Stimulated activated memory B cell treated with anti-CD40 and anti-IgM and Interleukin-4, amounts not matched to agents 10 μg/mL and 1 μg/mL and 100 μg/mL, for 72 hours (primary cell): ENCODE measurements at places on chromosomes 2 and 18.

DNA sequence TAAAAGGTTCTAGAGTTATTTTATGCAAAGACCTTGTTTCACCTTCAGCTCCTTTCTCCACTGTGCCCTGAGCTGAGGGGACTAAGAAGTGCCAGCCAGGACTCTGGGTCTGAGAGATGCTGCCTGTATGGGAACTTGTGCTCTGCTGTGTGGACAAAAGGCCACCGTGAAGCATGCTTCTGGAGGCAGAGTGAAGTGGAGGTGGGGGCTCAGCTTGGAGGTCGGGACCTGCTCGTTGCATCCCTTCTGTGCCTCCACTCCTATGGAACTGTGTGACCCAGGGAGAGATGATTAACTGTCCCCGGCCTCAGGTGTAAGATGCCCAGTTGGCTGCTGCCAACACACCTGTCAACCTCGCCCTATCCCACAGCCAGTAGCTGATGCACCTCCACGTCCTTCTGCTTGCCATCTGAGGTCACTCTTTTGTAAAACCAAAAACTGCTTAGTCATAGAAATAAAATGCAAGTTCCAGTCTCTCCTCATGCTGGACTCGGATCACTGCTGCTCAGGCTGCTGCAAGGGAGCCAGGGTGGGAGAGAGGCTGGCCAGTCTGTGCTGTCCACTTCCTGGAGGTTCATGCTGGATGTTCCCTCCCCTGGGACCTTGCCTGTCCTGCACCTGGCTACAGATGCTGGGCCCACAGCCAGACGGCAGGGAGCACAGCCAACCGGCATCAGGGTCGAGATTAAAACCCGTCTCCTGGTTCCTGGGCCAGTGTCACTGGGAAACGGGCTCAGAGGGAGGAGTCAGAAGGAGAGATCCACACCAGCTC lies 113.2 kb downstream of the ACKR3 start:
- H3K27me3 ChIP-seq, result peaks cover 36% of the 10 kb centered on the region
- H3K36me3 ChIP-seq, result no peaks in the 10 kb centered on the region
- ATAC-seq, result no peak
- peaks cover 9% of the 10 kb centered on the region for H3K4me1 ChIP-seq
- no peak overlapping the region for H3K4me3 ChIP-seq
- H3K27ac ChIP-seq, result no peak overlapping the region

- no peak overlapping the region for H3K27ac ChIP-seq
- H3K4me1 ChIP-seq, result no peaks in the 10 kb centered on the region
- H3K36me3 ChIP-seq, result no peaks in the 10 kb centered on the region
- H3K4me3 ChIP-seq, result no peak overlapping the region
- ATAC-seq, result no peak
Observed at GRCh38 chr18:69626643-69627242, 226.1 kb downstream of the DOK6 start.

DNA sequence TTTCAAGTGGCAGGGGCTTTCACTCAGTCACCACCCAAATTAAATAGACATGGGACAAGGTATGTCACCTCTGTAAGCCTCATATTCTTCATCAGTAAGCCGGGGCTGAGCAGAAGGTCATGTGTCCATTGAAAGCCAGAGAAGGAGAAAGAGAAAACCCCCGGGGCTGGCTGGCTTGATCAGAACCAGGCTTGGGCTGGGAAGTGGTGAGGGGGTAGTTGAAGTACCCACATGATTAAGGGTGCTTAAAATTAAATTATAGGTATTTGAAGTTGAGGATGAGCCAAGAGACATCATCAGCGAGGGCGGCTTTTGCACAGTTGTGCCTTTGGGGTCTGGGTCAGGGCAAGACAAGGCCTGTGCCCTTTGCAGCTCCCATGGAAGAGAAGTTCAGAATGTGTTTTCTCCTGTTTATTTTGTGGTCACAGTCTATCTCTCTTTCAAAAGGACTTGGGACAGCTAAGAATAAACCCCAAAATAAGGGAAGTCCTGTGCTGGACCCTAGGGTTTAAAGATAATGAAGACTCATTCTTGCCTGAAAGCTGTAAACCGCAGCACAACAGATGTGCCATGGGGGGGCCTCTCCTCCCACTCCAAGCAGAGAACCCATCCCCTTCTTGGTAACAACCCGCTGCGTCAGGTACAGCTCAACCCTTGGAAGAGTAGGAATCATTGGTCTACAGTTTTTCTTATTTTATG lies 10.7 kb downstream of the DBI start:
- H3K4me1 ChIP-seq, result no peaks in the 10 kb centered on the region
- H3K4me3 ChIP-seq, result no peak overlapping the region
- no peak overlapping the region for H3K27ac ChIP-seq
- no peaks in the 10 kb centered on the region for H3K27me3 ChIP-seq

DNA sequence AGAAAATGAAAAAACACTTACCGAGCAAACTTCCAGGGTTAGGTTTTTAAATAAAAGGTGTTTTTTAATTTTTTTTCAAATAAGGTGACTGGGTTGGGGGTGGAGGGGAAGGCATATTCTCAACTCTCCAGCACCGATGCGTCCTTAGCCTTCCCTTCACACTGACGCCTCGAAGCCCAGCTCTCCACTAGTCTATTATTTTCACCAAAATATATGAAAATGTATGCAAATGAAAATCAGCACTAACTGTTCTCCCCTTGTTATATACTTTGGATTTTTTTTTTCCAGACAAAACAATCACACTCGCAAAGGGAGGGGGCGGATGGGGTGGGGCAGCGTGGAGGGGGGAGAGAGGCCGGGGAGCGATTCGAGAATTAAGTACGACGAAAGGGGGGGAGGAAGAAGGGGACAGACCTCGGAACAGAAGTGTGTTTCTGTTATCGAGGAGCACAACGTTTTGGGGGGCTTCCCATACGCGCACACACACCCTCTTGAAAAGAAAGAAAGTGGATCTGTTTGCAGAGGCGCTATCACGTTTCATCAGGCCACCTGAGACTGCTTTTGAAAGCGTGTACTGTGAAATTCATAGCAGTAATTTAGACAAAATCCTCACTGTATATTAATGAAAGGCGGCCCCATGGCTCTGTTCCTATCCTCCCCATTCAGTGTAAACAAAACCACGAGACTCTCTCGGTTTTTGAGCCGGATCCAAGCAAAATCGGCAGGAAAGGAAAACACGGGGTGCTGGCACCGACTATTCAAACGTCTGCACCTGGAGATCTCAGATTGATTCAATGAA lies 2.4 kb upstream of the POU3F3 start:
- peaks cover 89% of the 10 kb centered on the region for H3K27me3 ChIP-seq
- H3K4me3 ChIP-seq, result no peak overlapping the region
- H3K27ac ChIP-seq, result no peak overlapping the region
- peaks cover 34% of the 10 kb centered on the region for H3K4me1 ChIP-seq
- peaks cover 11% of the 10 kb centered on the region for H3K36me3 ChIP-seq
- ATAC-seq, result no peak

GRCh38 chr2:222479859-222480258 lies 55.5 kb downstream of the SGPP2 start:
- no peak overlapping the region for H3K4me3 ChIP-seq
- H3K27ac ChIP-seq, result no peak overlapping the region
- ATAC-seq, result no peak
- no peaks in the 10 kb centered on the region for H3K27me3 ChIP-seq

DNA sequence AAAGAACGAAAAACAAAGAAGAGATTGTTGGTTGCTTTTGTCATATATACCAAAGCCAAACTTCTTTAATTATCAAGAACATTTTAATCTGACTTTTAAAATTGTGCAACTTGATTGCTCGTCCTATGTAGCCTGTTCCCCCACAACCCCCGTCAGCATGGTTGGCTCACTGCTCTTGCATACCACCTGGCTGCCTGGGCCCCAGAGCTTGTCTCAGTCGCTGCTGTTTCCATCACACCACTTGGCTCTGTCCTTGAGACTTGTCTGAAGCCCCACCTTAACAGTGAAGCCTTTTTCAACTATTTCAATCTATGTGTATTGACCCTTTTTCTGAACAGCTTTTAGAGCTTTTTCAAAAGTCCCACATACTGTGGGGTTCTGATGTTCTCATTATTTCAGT lies 270.8 kb downstream of the ZNF407 start:
- no peak overlapping the region for H3K4me3 ChIP-seq
- H3K27ac ChIP-seq, result no peak overlapping the region
- no peaks in the 10 kb centered on the region for H3K36me3 ChIP-seq
- H3K4me1 ChIP-seq, result no peaks in the 10 kb centered on the region

DNA sequence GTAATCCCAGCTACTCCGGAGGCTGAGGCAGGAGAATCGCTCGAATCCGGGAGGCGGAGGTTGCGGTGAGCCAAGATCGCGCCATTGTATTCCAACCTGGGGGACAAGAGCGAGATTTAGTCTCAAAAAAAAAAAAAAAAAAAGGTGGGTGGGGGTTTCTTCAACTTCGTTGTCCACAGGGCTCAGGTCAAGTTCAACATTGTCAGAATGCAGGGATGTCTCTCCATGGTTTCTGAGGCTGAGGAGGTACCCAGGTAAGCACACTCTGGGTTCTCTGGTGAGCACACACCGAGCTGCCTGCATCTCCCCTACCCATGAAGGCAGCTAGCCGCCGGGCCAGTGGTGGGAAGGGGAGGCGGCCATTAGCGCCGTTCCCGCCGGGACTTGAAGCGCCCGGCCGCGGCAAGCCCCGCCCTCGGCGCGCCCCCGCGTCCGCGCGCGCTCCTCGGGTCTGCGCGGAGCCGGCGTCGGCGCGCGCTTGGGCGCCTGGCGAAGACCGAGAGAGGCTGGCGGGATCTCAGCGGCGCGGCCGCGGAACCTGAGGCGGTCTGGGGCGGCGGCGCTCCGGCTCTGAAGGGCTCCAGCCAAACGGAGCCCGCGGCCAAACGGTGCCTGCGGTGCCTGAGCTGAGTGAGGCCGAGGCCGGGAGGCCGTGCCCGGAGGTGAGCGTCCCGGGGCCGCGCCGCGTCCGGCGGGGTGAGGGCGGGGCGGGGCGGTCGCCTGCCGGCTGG lies at the start of gene UBXN2A:
UBXN2A (plus strand) TSS at position 477 of the 731 bp plus-strand sequence. CDS start 17,852 bp downstream, outside the sequence.
- H3K27ac ChIP-seq, result peak within 1 kb of the TSS; percentile 91
- no peaks in the 10 kb centered on the region for H3K27me3 ChIP-seq
- peak within 1 kb of the TSS; percentile 79 for H3K4me3 ChIP-seq
- peaks cover 28% of the 10 kb centered on the region for H3K4me1 ChIP-seq

DNA sequence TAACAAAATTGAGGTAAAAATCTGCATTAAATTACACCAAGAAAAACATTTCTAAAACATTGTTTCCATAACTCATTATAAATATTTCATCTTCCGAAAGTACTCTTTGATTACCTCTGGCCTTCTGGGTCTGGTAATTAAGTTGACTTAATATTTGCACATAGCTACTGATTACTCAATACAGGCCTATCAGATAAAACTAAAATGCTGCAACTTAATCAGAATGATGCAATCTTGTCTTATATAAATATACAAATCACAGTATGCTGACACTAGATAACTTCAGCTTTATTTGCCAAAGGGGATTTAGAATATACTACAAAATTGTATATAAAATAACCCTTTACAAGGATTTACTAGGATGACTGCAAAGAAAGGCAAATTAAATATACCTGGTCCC lies 49.3 kb downstream of the SLC35F5 start:
- H3K27ac ChIP-seq, result no peak overlapping the region
- no peaks in the 10 kb centered on the region for H3K36me3 ChIP-seq
- no peak for ATAC-seq
- H3K4me1 ChIP-seq, result no peaks in the 10 kb centered on the region

DNA sequence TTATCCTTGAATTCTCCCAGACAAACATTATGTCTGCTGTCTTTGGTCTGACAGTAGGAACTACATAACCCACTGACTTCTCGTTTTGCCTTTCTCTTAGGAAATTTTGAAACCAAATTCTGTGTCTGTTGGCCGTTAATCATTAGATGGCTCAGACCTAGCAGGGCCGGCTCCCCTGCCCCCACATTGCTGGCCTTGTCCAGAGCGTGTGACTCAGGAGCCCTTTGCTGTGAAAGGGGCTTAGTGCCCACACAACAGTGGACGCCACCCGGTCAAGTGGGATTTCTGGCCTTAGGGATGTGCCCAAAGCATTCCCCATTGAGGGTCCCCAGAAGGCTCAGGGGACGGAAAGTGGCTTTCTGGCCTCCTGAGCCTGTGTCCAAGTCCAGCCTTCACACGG lies 137.5 kb downstream of the CTIF start:
- peaks cover 5% of the 10 kb centered on the region for H3K4me1 ChIP-seq
- no peak overlapping the region for H3K4me3 ChIP-seq
- H3K27me3 ChIP-seq, result no peaks in the 10 kb centered on the region
- peaks cover 6% of the 10 kb centered on the region for H3K36me3 ChIP-seq
- ATAC-seq, result no peak
- H3K27ac ChIP-seq, result no peak overlapping the region

DNA sequence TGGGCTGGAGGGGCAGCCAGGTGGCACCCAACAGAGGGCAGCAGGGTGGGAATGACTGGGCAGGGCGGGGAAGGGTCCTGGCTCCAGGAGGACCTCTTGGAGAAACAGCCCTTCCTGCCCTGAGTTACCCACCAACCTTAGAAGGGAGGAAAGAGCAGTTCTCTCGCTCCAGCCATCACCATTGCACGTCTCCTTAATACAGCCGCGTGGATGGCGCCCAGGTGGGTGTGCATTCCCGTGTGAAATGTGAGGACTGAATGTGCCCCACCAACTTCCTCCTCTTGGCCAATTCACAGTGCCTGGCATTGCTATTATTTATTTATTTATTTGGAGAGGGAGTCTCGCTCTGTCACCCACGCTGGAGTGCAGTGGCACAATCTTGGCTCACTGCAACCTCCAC lies 107.0 kb downstream of the SMIM21 start:
- no peak overlapping the region for H3K27ac ChIP-seq
- ATAC-seq, result no peak
- H3K36me3 ChIP-seq, result no peaks in the 10 kb centered on the region

- peaks cover 14% of the 10 kb centered on the region for H3K4me1 ChIP-seq
- H3K27me3 ChIP-seq, result peaks cover 11% of the 10 kb centered on the region
- H3K36me3 ChIP-seq, result no peaks in the 10 kb centered on the region
- no peak overlapping the region for H3K27ac ChIP-seq
Observed at GRCh38 chr2:96962567-96963203, 23.7 kb downstream of the FAM178B start.

- peaks cover 17% of the 10 kb centered on the region for H3K36me3 ChIP-seq
- peaks cover 84% of the 10 kb centered on the region for H3K4me1 ChIP-seq
- no peaks in the 10 kb centered on the region for H3K27me3 ChIP-seq
- peak overlapping the region; percentile 79 for H3K27ac ChIP-seq
- no peak for ATAC-seq
- no peak overlapping the region for H3K4me3 ChIP-seq
Observed at GRCh38 chr2:88602022-88602421, 25.2 kb downstream of the EIF2AK3 start.

DNA sequence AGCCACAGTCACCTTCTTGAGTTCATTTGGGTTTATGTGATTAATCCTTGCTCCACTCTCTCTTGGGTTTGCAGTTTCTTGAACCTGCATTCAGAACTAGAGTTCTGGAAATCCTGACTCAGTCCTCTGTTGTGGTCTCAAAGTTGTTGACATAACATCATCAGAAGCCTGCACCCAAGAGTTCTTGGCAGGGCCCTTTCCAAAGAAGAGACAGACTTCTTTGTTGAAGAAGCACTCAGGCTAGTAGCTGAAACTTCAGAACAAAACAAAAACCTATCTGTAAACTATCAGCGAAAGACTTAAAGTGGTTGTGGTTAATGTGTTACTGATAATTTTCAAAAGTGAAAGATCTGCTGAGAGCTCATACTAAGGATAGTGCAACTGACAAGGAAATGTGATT lies 120.8 kb downstream of the FAM168B start:
- H3K27me3 ChIP-seq, result peaks cover 9% of the 10 kb centered on the region
- no peaks in the 10 kb centered on the region for H3K36me3 ChIP-seq
- no peak overlapping the region for H3K27ac ChIP-seq
- H3K4me3 ChIP-seq, result no peak overlapping the region
